ENCODE measurements at places on chromosomes 2 and 18.

- peaks cover 3% of the 10 kb centered on the region for H3K27me3 ChIP-seq
- H3K36me3 ChIP-seq = no peaks in the 10 kb centered on the region
Measured at GRCh38 chr2:128325611-128326181, 7.0 kb upstream of the HS6ST1 start.

DNA sequence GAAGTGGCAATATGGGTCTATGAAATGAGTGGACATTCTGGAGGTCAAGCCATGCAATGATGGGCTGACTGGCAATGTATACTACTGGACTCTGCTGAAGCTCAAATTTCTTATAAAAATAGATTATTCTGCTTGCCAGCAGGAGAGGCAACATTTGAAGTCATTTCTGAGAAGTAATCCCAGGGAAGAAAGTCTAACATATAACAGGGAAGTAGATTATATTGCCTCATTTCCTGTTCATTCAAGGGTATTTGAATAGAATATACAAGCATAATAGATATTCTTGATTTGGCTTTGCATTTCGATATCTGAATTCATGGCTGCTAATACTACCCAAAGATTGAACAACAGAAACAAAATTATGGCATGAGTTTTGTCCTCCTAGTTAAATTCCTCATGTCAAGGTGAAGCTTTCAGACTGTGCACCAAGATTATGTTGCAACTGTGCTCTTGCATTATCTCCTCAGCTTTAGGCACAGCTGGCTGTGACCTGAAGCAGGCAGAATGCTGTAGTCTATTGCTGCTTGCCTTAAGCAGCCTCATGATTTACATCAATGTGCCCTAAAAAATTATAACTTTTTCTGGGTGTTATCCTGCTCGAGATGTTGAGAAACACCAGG is 13.3 kb upstream of the TMX3 start:
- peaks cover 2% of the 10 kb centered on the region for H3K4me1 ChIP-seq
- peaks cover 5% of the 10 kb centered on the region for H3K27me3 ChIP-seq
- DNase-seq = no peak

DNA sequence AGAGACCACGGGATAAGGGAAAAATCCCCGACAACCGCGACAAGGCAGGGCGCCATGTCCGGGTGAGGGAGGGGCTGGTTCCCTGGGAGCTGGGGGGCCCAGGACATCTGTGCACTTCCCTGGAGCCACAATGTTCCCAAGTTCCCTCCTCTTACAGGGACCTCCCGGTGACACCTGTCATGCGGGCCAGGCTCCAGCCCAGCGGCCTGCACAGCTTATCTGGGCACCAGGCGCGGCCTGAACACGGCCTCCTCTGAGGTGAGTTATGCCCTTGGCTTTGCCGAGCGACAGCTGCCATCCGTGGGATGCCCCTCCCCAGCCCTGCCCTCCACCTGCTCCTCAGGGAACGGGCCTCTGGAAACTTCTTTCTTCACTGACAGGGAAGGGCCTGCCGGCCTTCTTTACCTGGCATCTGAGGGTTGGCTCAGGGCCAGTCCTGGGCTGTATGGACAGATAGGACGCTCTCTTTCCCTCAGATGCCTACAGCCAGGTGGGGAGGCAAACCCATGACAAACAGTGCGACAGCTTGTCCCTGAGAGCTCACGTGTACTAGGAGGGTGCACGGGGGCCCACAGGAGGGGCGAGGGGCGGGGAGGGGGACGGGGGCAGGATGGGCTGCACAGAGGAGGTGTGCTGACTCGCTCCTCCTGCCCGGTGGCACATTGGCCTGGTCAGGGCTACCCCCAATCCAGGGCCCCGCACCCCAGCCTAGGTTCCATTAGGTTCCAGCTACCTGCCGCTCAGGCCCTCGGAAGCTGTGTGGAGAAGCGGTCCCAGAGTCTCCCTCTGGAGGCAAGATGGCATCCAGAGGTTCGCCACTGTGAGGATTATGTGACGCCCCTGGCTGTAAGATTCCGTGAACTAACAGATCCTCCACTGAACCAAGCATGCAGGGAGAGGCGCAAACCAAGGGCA is 34.9 kb upstream of the HPCAL1 start:
- no peaks in the 10 kb centered on the region for H3K27me3 ChIP-seq
- no peak for DNase-seq
- H3K27ac ChIP-seq = no peak overlapping the region
- H3K4me1 ChIP-seq = peaks cover 6% of the 10 kb centered on the region
- no peaks in the 10 kb centered on the region for H3K36me3 ChIP-seq

GRCh38 chr18:45161850-45162249 is 453.4 kb upstream of the SLC14A2 start:
- no peak overlapping the region for H3K27ac ChIP-seq
- DNase-seq = no peak
- H3K36me3 ChIP-seq = no peaks in the 10 kb centered on the region
- peaks cover 12% of the 10 kb centered on the region for H3K27me3 ChIP-seq
- H3K4me3 ChIP-seq = no peak overlapping the region

GRCh38 chr2:209600341-209601171 is 171.1 kb upstream of the UNC80 start:
- DNase-seq = no peak
- H3K4me3 ChIP-seq = no peak overlapping the region
- no peak overlapping the region for H3K27ac ChIP-seq
- peaks cover 2% of the 10 kb centered on the region for H3K27me3 ChIP-seq
- no peaks in the 10 kb centered on the region for H3K4me1 ChIP-seq

GRCh38 chr2:8049176-8049575 is 632.7 kb upstream of the ID2 start:
- H3K4me3 ChIP-seq = no peak overlapping the region
- no peak for DNase-seq
- peak overlapping the region; percentile 55 for H3K27ac ChIP-seq
- H3K36me3 ChIP-seq = peaks cover 5% of the 10 kb centered on the region
- peaks cover 5% of the 10 kb centered on the region for H3K27me3 ChIP-seq

DNA sequence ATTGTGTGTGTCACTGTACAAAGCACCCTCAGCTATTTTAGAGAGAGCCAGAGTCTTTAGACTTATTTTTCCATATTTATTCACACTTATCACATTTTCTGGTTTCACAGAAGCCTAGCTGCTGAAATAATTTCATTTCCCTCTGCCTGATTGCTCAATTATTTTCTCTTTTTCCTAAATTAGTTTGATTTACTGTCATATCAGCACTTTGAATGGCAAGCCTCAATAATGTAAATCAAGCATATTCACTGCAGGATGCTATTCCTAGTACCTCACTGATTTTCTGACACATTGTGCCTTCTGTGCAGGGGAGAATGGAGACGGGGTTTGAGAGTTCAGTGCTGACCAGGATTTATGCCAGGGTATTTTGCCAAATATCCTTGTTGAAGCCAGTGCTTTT is 48.3 kb downstream of the CPS1 start:
- no peaks in the 10 kb centered on the region for H3K4me1 ChIP-seq
- H3K4me3 ChIP-seq = no peak overlapping the region
- H3K27me3 ChIP-seq = no peaks in the 10 kb centered on the region

GRCh38 chr2:39741871-39742270 is 37.2 kb downstream of the THUMPD2 start:
- H3K4me1 ChIP-seq = peaks cover 7% of the 10 kb centered on the region
- no peak overlapping the region for H3K4me3 ChIP-seq
- DNase-seq = no peak
- peaks cover 46% of the 10 kb centered on the region for H3K36me3 ChIP-seq
- H3K27ac ChIP-seq = no peak overlapping the region
- no peaks in the 10 kb centered on the region for H3K27me3 ChIP-seq

DNA sequence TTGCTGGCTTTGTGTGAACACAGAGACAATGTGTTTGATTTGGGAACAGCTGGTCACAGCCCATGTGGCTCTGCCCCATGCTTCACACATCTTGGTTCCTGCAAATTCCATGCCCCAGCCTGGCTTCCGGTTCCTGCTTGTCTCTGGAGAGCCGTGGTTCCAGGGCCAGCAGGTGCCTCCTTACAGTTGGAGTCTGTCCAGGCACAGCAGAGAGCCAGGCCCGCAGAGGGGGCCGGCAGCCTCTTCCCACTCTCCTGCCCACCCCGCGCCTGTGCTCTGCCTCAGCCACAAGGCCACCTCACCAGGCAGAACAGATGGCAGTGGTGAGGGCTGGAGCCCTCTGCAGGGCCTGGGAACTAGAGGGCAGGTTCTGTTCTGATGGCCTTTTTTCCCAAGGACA is 81.5 kb downstream of the LDLRAD4 start:
- no peak overlapping the region for H3K27ac ChIP-seq
- H3K27me3 ChIP-seq = no peaks in the 10 kb centered on the region
- no peak overlapping the region for H3K4me3 ChIP-seq
- peaks cover 2% of the 10 kb centered on the region for H3K36me3 ChIP-seq

GRCh38 chr2:229783108-229783721 is 68.9 kb upstream of the DNER start:
- no peak overlapping the region for H3K27ac ChIP-seq
- no peak for DNase-seq
- H3K27me3 ChIP-seq = no peaks in the 10 kb centered on the region
- H3K36me3 ChIP-seq = peaks cover 46% of the 10 kb centered on the region

GRCh38 chr2:102074152-102074783 is 68.3 kb upstream of the IL1R1 start:
- H3K4me1 ChIP-seq = peaks cover 22% of the 10 kb centered on the region
- no peak overlapping the region for H3K4me3 ChIP-seq
- DNase-seq = no peak
- peaks cover 2% of the 10 kb centered on the region for H3K36me3 ChIP-seq
- no peaks in the 10 kb centered on the region for H3K27me3 ChIP-seq

DNA sequence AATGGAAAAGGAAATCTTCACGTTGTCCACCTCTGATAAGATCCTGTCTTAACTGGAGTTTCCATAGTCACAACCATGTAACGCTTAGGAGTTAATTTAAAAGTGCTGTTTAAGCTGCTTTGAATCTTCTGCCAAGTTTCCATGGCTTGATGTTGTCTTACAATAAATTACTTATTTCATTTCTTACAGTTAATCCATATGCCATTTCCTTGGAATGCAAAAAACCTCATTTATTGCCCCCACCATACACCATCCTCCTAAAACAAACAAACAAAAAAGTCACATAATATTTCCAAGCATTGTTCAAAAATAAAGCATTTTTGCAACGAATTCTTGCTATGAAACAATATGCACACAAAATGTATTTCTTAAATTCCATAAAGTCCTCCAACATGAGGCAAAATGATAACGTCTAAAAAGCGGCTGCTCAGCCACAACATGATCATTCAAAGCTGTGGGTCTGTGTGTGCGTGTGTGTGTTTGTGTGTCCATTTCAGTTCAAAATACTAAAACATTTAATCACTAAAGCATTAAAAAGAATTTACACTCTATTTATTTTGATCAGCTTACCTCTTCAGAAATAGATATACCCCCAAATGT is 46.8 kb upstream of the PXDN start:
- no peaks in the 10 kb centered on the region for H3K4me1 ChIP-seq
- no peaks in the 10 kb centered on the region for H3K36me3 ChIP-seq
- H3K27ac ChIP-seq = no peak overlapping the region

DNA sequence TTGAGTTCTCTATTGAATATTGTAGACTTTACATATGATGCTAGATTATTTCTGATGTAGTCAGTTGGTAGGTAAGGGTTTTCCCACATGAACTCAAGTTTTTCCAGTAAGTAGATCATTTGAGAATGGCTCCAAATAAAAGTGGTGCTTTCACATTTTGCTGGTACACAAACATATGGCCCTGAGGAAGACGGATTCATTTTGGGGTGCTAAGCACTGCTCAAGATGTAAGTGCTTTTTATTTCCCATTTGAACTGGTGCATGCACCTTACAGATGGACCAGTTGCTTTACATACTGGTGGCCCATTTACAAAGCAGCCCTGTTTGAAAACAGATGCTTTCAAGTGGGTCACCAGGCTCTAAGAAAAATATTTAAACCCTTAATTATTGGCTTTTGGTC is 266.7 kb downstream of the MEIS1 start:
- no peaks in the 10 kb centered on the region for H3K4me1 ChIP-seq
- no peaks in the 10 kb centered on the region for H3K36me3 ChIP-seq
- no peak overlapping the region for H3K27ac ChIP-seq
- no peak for DNase-seq
- no peak overlapping the region for H3K4me3 ChIP-seq

DNA sequence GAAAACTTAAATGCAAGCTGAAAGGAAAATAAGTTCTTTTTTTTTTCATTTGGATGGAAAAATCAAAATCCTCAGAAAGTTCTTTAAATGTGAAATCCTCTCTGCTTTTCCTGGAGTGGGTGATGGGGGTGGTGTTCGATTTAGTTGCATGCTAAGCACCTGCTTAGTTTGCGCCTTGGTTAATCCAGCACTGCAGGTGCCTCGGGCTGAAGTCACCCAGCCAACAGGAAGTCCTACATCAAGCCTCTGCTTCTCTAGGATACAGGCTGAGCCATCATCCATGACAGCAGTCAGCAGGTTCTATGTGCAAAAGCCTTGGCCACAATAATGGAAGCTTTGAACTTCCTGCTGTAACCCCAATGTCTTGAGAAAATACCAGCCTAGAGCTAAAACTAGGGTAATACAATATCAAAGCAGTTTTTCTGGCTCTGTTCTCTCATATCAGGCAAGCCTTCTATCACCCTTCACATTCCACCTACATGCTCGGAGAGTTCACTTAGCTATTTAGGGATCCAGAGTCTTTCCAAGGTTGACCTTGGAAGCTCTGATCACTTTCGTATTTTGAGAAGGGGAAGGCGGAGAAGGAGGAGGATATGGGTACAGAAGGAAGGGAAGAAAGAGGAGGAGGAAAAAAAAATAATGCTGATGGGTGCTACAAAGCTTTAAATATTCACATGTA is 116.1 kb upstream of the LRRTM1 start:
- no peaks in the 10 kb centered on the region for H3K27me3 ChIP-seq
- no peaks in the 10 kb centered on the region for H3K36me3 ChIP-seq
- no peak for DNase-seq
- no peaks in the 10 kb centered on the region for H3K4me1 ChIP-seq

GRCh38 chr18:46055838-46056230 is 16.2 kb downstream of the PSTPIP2 start:
- no peak overlapping the region for H3K4me3 ChIP-seq
- H3K27me3 ChIP-seq = no peaks in the 10 kb centered on the region
- no peaks in the 10 kb centered on the region for H3K36me3 ChIP-seq
- DNase-seq = no peak

- H3K4me1 ChIP-seq = peaks cover 29% of the 10 kb centered on the region
- no peaks in the 10 kb centered on the region for H3K36me3 ChIP-seq
- peak overlapping the region; percentile 24 for H3K4me3 ChIP-seq
- no peak for DNase-seq
Measured at GRCh38 chr2:152406836-152407161, 71.8 kb downstream of the FMNL2 start.

DNA sequence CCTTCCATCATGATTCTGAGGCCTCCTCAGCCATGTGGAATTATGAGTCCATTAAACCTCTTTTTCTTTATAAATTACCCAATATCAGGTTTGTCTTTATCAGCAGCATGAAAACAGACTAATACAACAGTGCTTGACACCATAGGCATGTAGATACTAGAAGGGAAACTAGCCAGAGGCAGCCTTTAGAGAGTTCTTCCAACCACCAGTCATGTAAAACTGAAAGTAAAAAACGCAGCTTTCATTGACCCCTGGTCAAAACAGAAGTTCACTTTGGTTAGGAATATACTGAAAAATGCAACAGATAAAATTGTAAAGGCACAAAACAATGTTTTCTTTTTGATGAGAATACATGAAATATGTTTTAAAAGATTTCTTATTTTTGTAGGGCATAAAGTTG is 122.8 kb upstream of the L3MBTL4 start:
- H3K27me3 ChIP-seq = peaks cover 10% of the 10 kb centered on the region
- H3K4me1 ChIP-seq = no peaks in the 10 kb centered on the region
- H3K27ac ChIP-seq = no peak overlapping the region
- H3K36me3 ChIP-seq = no peaks in the 10 kb centered on the region

Data from activated CD4-positive, alpha-beta T cell treated with anti-CD3 and anti-CD28 coated beads for 36 hours (primary cell).